Head of caudate nucleus (tissue), 42 donors: ENCODE measurements at places on chromosomes 2 and 18.
A peak's percentile ranks its signal among the peaks of the same experiment; 100 is the strongest.

DNA sequence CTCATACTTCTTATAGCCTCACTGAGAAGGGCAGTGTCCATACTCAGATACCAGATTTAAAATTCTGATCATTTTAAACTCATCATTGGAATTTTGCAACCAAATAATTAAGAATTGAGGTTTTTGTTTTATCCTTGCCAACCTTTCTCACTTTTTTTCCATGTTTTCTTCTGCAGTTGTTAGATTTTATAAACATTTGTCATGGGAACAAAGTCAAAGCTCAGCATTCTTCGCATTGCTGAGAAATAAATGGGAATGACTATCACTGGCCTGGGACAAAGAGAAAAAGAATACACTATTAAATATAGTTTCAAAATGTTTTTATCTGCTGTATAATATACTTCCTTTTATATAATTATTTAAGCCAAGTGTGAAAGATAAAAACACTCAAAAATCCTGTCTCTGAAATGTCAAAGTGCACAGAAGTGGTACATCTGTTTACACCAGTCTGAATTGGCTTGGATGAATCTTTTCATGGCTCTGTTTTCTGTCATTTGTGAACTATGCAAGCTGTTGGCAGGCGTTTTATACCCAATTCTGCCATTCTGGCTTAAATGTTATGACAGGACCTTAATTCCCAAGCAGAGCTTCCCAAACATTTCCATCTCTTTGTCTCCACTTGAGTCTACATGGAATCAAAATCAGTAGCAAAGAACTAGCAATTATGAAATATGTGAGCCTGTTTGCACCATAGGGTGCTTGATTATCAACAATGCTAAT, 249.3 kb upstream of the SYT4 start:
- DNase-seq: no peak

GRCh38 chr2:160408959-160409291, 84.7 kb downstream of the RBMS1 start:
- no peak for DNase-seq

- DNase-seq: no peak
Measured at GRCh38 chr2:78417355-78417754, 608.1 kb upstream of the REG3G start.

DNA sequence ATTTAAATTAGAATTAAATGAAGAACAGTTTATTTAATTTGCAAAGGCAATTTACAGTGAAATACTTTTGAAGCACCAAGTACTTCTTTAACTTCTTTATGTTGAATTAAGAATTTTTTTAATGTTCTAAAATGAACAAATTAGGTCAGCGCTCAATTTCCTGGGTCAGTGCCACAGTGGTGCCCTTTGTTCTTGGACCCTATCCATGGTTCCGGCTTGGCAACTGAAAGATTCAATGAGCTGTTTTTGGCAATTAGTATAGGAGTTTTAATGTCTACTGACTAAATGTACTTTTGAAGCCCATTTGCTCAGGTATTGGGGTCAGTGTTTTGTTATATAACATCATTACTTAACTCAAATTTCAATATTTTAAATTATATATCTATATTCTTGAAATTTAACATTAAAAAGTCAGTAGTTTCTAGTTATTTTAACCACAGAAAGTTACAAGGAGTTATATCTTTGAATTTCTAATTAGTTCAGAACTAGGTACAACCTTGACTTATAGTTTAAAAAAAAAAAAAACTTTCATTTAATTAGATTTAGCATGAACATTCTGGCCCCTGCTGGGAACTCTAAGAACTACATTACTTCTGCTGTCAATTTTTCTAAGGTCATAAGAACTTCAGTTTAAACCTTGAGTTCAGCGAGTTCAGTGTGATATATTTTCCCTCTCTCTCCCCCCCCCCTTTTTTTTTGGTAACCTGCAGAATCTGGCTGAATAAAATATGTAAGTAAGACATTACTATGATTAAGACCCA, 7.6 kb upstream of the MSTN start:
- DNase-seq: no peak

- DNase-seq: no peak
Measured at GRCh38 chr18:34543356-34543755, 166.7 kb upstream of the DTNA start.

DNA sequence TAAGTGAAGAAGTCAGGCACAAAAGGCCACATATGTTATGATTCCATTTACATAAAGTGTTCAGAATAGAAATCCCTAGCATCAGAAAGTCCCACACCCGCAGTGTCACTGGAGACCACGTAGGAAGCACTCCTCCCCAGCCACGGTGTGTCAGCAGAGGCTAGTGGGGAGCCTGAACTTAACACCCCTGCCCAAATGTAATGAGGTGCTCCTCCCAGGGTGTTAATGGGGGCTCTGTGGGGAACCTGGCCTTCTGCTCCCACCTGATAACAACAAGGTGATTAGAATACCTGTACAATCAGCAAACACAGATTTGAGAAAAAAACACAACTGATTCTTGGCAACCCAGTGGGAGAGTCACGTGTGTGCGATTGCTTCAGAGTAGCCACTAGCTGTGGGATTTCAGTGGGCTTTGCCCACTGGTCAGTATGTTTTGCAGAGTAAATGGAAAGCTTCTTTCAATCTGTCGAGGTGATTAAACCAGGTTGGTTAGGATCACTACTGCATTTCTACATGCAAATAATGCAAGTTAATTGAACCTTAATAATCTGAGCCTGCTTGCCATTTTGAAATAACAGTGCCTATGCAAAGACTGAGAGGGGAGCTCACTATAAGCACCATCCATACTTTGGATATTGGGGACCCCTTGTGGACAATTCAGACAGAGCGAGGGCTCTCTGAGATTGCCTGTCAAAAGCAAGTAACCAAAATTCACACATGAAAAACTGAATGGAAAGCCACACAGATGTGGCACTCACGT, 20.6 kb upstream of the ATRAID start:
- DNase-seq: no peak

DNA sequence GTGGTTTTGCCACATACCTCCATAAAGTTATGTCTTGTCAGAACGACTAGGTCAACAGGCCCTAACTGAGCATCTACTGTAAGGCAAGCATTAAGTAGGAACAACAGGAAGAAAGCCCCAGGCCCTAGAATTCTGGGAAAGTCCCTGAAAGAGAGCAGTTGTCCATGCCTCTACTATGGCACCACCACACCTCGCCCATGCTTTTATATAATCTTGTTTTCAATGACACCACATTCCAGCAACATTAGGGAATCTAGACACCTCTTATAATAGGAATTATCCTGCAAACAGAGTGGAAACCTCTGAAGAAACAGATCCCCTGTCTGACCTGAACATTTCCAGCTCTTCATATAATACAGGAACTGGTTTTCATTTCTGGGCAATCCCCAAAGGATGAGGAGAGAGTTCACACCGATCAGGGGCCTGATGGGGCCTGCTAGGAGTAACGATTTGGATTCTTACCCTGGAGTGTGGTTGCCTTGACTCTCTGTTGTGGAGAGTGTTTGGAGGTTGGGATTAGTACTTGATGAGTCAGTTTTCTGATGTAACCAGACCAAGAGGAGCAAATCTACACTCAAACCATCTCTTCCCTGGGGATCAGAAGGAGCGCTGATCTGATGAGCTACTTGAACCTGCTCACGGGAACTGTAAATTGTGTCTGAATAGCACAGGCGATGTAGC, 31.9 kb upstream of the CEP68 start:
- DNase-seq: no peak

DNA sequence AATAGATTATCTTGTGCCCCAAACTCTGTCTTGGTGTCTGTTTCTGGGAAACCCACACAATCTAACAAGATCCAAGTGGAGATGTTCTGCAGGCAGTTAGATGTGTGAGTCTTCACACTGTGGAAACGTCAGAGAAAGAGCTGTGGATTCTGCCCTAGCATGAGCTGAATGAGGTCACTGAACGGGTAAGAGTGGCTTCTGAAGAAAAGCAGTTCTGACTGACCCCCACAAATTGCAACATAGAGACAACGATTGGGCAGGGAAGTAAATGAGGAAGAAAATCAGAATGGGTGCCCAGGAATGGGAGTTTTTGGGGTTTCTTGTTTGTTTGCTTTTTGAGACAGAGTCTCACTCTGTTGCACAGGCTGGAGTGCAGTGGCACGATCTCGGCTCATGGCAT, 12.9 kb upstream of the RPL37A start:
- DNase-seq: no peak

- DNase-seq: no peak
Measured at GRCh38 chr18:36711014-36711725, 117.6 kb downstream of the TPGS2 start.

DNA sequence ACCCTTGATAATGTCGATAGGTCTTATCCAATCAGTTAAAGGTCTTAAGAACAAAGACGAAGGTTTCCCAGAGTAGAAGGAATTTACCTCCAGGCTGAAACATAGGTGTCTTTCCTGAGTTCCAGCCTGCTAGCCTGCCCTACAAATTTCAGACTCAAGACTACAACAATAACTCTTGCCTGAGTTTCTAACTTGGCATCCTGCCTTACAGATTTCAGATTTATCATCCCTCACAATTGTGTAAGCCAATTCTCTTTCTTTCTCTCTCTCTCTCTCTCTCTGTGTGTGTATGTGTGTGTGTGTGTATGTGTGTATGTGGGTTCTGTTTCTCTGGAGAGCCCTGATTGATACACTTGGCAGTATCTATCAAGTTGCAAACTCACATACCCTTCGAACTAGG, 37.2 kb upstream of the B4GALT6 start:
- DNase-seq: no peak

DNA sequence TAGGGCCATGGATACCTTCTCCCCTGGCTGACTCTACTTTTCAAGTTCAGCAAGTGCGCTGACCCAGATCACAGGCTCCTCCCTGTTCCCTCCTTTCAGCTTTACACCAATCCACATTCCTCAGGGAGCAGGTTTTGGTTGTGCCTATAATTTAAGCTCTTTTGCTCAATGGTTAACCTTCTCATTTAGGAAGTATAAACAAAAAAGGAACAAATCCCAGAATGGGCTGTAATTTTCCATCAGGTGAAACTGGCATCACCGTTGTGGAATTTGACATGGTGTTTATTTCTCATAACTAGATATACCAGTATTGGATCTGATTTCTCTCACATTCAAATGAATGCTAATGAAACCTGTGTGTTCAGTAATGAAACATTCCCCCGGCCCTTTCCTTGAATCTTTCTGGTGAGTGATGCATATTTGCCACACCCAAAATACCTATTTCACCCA, 13.6 kb downstream of the STRN start:
- no peak for DNase-seq

DNA sequence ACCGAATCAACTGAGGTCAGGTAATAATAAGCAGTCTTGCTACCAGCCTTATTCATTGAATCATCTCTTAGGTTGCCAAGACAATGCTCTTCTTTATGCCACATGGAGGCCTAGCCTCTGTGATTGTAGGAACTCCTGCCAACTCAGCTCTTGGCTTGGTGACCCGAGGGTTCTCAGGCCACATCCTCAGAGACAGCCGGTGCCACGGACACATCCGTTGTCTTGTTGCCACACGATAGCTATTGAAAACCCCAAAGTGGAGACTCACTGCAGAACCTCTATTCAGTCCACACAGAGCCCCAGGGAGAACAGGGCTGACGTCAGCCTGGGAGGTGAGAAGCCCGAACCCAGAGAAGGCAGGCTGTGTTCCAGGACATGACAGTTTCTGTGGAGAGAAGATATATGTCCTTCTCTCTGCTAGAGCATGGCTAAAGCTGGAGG, 53.5 kb upstream of the TGFA start:
- DNase-seq: peak; percentile 30

- no peak for DNase-seq
Measured at GRCh38 chr2:120452131-120452530, 106.2 kb downstream of the INHBB start.

- DNase-seq: no peak
Measured at GRCh38 chr18:61475931-61476330, 142.7 kb downstream of the CDH20 start.

DNA sequence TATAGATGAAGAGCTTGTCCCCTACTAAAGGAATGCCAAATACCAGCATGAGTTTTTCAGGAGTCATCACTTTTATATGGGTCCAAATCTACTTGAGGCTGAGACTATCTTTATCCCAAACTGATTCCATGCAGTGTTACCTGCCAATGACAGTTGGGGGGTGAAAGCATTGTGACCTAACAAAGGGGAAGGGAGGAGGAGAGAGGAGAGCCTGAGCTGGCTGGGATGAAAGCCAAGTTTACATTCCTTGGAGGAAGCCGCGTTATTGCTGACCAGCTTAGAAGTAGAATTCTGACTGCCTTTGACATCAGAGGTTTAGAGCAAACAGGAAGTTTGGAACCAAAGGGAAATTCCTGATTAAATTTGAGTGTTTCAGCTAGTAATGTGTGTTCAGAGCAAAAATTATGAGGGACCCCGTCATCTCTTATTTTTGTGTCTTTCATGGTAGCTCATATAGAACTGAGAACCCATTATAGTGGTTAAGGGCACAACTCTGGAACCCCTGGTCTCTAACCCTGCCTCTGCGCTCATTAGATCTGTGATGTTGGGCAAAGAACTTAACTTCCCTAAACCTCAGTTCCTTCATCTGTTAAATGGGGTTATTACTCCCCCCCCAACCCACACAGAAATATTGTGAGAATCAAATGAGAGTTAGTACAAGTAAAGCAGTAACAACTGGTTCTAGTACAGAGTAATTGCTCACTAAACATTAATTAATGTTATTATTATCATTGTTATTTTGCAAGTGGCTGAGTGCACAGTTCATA, 199.3 kb upstream of the EPAS1 start:
- no peak for DNase-seq

DNA sequence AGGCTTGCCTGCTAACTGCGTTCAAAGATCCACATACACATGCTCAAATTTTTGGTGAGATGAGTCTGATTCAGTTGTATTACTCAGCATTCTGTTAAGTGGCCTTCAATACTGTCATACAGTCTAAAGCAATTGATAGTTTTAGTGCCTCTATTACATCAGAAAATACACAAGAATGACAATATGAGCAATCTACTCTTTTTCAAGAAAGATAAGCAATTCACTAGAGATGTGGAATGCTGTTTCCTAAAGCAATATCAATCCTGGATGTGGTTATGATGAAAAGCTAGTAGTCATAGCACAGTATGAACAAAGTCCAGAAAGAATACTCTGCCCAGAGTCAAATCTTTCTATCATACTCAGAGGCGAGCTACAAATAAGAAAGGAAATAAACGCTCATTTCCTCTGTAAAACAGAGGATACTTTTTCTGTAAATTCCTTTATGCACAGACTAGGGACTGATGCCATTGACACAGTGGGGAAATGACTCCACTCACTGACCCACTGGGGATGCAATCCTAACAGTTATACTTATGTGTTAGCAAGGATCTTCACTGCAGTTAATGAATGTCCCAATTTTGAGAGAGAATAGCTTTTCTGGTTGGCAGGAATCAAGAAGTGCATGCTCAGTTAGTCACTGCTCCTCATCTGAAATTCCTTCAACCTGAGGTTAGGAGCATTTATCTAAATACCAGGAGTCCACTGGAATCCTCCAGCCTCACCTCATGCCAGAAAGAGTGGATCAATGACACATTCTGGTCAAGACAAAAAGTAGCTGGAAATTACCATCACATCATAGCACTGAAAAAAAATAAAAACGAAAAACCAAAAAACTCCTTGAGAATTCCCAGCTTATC, 83.3 kb downstream of the PDE11A start:
- no peak for DNase-seq

- no peak for DNase-seq
Measured at GRCh38 chr2:190530248-190530900, 4.1 kb downstream of the NEMP2 start.
